ENCODE measurements at places on chromosomes 6 and 20.

GRCh38 chr6:149079911-149080491 lies 237.5 kb upstream of the TAB2 start:
- no peak for DNase-seq

DNA sequence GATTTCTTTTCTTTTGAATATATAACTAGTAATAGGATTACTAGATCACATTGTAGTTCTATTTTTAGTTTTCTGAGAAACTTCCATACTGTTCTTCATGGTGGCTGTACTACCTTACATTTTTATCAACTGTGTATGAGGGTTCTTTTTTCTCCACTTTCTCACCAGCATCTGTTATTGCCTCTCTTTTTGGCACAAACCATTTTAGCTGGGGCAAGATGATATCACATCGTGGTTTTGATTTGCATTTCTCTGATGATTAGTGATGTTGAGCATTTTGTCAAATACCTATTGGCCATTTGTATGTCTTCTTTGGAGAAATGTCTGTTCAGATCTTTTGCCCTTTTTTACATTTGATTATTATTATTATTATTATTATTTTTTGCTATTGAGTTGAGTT lies 86.1 kb upstream of the TCF21 start:
- DNase-seq = no peak

DNA sequence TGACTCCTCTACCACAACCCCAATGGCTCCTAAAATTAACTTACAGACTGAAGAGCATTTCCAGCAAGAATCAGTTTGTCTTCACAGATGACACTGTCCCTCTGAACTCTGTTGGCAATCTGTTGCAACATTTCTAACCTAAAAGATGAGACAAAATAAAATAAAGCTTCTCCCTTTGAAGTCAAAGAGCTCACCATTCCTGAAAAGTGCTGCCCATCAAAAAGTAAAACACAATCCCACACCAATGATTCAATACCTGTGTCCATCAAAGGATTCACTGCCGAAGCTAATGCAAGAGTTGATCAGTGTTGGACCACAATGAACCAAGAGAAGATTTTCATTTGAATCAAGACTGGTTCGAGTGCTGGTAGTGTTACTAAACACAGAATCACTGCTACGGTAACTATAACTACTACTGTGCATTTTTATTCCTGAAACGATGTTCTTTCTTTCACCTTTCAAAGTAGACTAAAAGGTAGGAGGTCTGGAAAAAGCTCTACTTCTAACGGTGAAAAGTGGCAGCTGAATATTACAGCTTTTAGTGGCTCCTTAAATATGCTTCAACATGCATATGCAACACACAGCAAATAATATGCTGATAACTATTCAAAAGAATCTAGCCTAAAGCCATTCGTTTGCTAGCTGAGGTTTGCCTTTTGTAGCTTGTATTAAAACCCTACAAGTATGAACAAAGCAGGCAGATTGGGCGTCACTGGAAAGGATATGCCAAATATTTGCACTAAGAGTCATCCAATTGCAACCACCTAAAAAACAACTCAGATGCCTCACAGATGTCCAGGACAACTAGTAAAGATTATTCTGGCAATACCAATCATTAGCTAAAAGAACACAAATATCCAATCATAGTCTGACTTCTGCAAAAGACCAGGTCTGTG lies at the start of gene DST:
TSS of gene DST (minus strand) at position 524 of the 896 bp plus-strand sequence.
- DNase-seq = no peak

DNA sequence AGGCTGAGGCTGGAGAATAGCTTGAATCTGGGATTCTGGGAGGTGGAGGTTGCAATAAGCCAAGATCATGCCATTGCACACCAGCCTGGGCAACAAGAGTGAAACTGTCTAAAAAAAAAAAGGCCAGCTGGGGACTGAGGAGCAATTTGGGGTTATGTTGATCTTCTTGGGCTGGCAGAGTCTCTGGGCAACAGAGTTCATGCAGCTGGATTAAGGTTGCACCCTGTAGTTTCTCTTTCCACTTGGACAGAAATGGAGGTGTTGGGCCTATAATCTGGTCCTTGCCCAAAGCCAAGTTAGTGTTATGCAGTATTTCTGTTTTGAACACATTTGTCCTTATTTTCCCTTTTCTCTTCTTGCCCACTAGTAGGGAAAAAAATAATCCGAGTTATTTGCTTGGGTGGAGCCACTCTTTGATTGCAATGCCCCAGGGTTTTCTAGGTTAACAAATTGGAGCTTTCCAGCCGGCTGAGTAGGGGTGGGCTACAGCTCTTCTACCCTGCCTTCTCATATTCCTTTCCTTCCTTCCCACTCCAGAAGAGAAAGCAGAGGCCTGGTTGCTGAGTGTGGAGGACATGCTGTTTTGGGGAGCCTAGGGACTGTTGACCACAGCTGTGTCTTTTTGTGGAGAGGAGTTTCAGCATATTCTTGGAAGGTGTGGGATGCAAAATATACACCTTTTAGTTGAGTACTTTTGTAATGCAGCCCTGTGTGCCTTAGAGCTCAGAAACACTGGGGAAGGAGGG lies 213.9 kb downstream of the SOX4 start:
- no peak for DNase-seq

GRCh38 chr20:58822748-58823730 lies 27.7 kb downstream of the GNAS-AS1 start:
- no peak for DNase-seq

DNA sequence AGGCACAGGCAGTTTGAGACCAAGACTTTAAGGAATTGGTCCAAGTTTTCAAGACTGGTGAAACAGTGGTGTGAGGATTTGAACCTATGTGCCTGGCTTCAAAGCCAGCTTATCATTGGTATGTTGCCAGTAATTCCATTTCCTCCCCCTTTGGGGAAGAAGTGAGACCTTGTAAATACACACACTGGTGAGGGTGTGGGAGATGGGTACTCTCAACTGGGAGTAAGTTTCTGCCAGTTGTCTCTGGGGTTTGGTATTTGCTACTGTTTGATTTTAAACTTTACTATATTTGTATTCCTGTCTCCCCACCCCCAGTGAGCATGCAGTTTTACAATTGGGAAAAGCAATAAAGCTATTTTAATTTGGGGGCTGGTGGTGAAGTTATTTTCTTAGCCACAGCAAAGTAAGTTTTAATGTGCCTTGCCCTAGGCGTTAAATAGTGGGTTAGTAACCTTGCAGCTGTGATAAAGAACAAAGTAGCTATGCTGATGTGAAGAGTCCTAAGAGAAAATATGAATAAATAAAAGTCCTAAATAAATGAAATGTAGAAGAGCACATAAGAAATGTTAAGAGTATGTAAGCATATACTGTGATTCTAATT lies 31.0 kb downstream of the SNX9 start:
- no peak for DNase-seq

GRCh38 chr6:161101517-161101916 lies 109.9 kb downstream of the MAP3K4 start:
- no peak for DNase-seq

GRCh38 chr6:120116343-120116742 lies 766.8 kb upstream of the MAN1A1 start:
- no peak for DNase-seq

DNA sequence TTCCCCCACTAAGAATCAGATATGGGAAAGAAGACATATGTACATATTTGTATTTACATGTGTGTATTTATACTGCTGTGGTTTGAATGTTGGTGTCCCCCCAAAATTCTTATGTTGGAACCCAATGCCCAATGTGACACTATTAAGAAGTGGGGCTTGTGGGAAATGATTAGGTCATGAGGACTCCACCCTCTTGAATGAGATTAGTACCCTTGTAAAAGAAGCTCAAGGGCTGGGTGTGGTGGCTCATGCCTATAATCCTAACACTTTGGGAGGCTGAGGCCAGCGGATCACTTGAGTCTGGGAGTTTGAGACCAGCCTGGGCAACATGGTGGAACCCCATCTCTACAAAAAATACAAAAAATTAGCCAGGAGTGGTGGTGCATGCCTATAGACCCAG lies 3.9 kb upstream of the SMIM13 start:
- DNase-seq = no peak

- DNase-seq = no peak
Measured at GRCh38 chr6:153947808-153948447, 91.1 kb upstream of the OPRM1 start.

- DNase-seq = no peak
Measured at GRCh38 chr6:76694795-76695194, 622.3 kb upstream of the IMPG1 start.

GRCh38 chr6:132750455-132751248 lies 7.1 kb downstream of the VNN2 start:
- no peak for DNase-seq

DNA sequence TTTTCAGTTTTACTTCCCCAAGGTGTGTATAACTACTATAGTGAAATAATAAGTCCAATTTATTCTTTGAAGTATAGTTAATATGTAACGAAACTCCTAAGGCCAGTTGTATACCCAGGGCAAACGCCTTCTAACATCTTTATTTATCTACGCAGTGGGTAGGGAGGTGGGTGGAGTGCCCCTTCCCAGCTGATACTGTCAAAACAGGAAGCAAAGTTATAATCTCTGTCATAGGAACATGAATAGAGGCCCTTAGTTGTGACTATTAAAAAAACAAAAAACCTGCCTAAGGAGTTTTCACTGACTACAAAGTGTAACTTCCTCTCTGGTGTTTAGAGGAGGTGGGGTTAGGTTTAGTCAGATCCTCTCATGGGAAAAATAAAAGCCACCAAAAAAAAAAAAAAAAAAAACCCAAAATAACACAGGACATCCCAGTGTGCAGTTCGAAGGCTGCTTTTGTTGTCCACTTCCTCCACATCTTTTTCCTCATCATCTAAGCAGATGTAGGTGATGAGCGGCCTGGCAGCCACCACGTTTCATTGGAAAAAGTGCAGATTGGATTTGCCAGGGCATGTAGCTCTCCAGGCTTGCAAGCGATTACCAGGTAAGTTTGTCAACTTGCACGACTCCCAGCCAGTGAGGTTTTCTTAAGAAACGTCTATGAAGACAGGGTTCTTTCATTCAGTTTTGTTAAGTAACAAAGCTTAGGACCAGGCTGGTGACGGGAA lies 58.7 kb downstream of the UTRN start:
- no peak for DNase-seq

- DNase-seq = no peak
Measured at GRCh38 chr6:168007592-168008338, 10.3 kb downstream of the KIF25 start.

DNA sequence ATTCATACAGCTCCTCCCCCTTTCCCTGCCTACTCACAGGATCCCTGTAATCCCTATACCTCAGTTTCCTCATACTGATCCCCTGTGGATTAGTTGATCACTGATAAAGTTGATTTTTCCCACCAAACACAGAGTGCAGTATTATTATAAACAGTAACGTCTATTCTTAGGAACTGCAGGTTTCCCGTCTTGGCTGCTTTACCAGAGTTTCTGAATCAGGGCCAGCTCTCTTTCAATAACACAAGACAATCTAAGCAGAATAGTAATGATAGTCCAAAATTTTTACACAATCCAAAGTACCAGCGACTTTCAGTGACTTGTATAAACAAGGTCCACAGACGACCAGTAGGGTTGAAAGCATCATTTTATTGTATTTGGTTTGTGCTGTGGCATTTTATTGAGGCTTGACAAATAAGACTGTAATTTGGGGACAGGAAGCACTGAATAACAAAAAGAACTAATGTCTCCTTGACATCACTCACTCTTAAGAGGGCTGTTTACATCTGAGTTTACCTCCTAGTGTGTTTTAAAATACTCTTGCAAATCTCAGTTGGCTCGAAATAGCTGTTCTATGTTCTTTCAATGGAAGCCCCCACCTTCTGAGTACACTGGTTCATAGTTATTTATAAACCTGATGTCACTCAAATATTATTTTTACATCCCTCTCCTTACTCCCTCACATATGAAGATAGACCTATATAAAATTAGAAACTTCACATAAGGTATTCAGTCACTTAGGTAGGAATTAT lies 6.1 kb upstream of the JARID2 start:
- DNase-seq = no peak

GRCh38 chr6:116029535-116029934 lies 31.2 kb downstream of the FRK start:
- DNase-seq = no peak

DNA sequence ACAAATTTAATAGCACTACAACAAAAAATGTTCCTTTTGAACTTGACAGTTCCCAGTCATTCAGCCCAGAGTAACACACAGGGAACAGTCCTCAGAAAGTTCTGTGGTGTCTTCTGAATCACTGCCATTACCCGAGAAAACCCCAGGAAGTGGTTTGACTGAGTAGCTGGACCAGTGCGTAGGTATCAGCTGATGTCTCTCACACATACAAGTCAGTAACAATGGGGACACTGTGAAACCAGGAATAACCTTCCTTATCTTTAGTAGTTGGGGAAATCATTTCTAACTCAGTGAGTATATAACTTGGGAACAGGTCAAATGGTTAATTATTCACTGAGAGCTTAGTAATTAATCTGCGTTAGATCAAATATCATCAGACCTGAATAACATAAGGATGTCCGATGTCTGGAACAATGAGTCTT lies 73.1 kb downstream of the HIVEP2 start:
- no peak for DNase-seq

GRCh38 chr20:63080411-63080810 lies 73.6 kb upstream of the BHLHE23 start:
- DNase-seq = no peak

DNA sequence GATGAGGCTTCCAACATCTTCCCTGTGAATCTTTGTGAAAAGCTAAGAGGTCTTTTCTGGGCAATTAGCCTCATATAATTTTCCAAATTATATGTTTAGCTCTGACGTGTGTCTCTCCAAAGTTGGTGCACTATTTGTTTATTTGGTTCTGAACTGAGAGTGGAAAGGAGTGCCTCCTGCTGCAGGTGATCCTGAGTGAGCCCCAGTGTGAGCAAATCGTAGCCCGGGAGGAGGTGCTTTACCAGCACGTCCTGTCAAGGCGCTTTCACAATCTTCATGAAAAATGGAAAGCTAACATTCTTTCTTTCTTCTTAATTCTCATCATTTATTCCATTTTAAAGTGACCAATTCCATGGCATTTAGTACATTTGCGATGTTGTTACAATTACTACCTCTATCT lies 231.9 kb downstream of the BMP2 start:
- DNase-seq = no peak

- no peak for DNase-seq
Measured at GRCh38 chr6:45031601-45032000, 296.5 kb upstream of the RUNX2 start.

DNA sequence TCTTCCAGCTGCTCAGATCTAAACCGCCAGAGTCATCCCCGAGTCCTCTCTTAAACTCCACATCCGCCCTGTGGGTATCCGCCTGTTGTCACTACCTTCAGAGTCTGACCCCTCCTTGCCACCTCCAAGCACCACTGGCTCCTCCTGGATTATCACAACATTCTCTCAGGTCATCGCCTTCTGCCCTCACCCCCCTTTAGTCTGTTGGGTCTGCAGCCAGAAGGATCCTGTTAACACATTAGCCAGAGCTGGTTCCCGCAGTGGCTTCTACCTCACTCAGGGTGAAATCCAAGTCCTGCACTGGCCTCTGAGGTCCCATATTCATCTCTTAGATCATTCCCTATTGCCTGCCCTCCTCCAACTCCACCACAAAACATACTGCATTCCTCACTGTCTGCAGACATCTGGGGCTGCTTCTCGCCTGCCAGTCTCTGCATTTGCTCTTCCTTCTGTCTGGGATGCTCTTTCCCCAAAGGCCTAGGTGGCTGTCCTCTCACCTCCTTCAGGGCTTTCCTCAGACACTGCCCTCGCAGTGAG lies 34.1 kb downstream of the TNXB start:
- DNase-seq = no peak

GRCh38 chr6:169589293-169589692 lies 112.5 kb downstream of the WDR27 start:
- DNase-seq = no peak

GRCh38 chr20:52496191-52496590 lies 304.6 kb upstream of the ZFP64 start:
- DNase-seq = no peak

- no peak for DNase-seq
Measured at GRCh38 chr6:39902136-39902535, 32.1 kb downstream of the MOCS1 start.

All from stimulated activated CD4-positive, alpha-beta T cell treated with anti-CD3 and anti-CD28 coated beads, Interleukin-1b, Interleukin-23, amount 100 ng/mL, for 24 hours (primary cell).